ENCODE measurements at places on chromosomes 11 and 22.

- no peak for DNase-seq
Observed at GRCh38 chr11:101553891-101554292, 29.9 kb downstream of the TRPC6 start.

GRCh38 chr11:2267851-2268728, 2.3 kb downstream of the ASCL2 start:
- DNase-seq: peak; percentile 52

DNA sequence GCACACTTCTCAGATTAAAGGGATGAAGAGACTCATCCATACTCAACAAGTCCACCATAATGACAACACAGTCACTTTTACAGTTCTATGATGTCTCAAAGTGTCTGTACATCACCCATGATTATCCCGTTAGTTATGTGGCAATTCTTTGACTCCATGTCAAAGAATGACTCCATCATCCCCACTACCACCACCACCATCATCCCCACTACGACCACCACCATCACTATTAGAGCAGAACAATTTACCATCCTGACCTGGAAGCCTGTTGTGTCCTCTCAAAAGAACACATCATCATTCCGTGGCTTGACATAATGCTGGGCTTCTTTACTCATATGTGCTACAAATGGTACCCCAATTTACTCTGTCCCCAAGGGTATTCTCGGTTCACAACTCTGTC, 13.7 kb downstream of the PRR5L start:
- no peak for DNase-seq

DNA sequence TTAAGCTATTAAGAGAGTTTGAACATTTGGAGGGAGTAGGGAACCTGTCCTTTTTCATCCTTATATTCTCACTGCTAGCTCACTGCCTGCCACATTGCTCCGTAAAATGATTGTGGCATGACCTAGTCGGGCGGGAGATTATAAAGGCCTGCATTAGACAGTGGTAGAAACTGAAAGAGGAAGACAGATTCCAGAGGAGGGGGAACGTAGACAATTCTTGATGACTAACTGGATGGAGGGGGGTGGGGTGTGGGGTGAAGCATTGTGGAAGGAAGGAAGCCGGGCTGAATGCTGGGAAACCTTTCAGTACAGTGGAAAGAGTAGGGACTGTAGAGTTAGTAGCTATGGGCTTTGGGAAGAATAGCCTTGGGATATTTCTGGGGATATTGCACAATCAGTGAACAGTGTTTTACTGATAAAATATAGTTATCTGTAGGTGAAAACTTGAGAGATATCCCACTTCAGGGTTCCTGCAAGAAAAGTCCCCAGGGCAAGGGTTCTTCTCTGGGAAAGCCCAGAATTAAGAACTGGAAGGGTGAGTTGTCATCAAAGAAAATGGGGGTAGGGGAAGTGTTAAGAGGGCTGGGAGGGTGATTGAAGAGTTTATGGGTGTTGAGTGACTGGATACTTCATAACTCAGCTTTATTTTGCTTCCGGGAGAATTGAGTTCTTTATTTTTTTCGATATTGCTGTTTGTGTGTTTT, 2.1 kb downstream of the MED15 start:
- no peak for DNase-seq

DNA sequence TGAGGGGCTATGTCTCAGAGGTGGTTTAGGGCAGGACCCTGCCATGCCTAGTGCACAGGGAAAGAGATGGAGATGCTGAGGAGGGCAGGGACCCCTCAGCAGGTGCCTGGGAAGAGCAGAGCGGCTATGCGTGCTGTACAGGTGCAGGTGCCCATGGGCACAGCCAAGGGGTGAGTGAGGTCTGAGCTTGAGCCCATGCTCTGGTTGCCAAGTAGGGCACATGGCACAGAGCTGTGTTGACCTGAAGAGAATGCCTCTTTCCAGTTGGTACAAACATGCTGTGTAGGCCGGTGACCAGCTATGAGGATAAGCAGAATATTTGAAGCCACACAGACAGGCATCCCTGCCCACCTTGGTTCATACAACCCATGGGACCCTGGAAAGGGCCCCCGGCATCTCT, 65.8 kb upstream of the NECTIN1 start:
- DNase-seq: no peak

DNA sequence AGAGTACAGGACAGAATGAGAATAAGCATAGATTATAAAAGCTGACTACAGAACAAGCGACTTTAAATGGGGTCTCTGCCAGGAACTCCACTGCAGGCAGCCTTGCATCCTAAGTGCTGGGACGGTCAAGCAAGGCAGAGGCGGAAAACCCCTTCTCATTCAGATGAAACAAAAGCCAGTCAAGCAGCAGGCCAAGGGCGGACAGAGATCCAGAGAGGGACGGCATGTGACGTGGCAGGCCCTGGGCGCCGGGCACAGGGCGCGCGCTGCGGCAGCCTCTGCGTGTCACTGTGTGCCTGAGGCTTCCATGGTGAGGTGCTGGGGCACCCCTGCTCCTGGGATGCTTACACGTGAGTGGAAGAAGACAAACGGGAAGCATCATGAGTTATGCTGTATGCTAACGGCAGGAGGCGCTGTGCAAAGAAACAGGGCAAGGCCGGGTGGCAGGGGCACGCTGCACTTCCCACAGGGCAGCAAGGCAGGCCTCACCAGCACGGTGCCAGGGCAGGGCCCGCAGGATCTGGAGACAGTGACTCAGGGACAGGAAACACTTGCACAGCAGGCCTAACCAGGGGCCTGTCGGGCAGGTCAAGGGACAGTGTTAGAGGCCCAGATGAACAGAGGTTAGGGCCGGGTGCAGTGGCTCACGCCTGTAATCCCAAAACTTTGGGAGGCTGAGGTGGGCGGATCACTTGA, 6.2 kb downstream of the TOLLIP start:
- DNase-seq: peak; percentile 39

DNA sequence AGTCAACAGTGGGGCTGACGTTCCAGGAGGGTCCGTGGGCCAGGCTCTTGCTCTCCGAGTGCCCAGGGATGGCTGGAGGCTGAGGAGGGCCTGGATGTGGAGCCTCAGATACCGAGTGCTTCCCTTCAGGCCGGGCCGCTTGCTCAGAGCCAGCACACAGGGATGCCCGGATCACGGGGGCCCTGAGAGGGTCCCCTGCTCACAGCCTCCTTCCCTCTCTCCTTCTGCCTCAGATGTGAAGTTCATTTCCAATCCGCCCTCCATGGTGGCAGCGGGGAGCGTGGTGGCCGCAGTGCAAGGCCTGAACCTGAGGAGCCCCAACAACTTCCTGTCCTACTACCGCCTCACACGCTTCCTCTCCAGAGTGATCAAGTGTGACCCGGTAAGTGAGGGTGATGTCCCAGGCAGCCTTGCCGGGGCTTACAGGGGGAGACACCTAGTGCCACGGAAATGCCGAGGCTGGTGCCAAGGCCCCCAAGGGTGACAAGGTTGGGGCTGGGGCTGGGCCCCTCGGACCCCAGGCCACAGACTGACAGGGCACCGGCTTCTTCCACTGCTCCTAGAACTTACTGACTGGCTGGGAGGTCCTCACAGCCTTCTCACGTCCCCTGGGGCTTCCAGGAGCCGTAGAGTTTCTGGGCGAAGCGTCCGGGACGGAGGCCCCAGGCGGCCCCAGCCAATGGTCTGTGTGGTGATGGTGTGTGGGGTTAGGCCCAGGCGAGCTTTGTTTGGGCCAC, 7.0 kb downstream of the CCND1 start:
- peak; percentile 31 for DNase-seq

- DNase-seq: no peak
Observed at GRCh38 chr11:77069969-77070582, 3.3 kb downstream of the CAPN5 start.

GRCh38 chr11:123585206-123585605, 69.2 kb downstream of the SCN3B start:
- no peak for DNase-seq

GRCh38 chr11:68503792-68504191, 43.2 kb downstream of the PPP6R3 start:
- DNase-seq: no peak

DNA sequence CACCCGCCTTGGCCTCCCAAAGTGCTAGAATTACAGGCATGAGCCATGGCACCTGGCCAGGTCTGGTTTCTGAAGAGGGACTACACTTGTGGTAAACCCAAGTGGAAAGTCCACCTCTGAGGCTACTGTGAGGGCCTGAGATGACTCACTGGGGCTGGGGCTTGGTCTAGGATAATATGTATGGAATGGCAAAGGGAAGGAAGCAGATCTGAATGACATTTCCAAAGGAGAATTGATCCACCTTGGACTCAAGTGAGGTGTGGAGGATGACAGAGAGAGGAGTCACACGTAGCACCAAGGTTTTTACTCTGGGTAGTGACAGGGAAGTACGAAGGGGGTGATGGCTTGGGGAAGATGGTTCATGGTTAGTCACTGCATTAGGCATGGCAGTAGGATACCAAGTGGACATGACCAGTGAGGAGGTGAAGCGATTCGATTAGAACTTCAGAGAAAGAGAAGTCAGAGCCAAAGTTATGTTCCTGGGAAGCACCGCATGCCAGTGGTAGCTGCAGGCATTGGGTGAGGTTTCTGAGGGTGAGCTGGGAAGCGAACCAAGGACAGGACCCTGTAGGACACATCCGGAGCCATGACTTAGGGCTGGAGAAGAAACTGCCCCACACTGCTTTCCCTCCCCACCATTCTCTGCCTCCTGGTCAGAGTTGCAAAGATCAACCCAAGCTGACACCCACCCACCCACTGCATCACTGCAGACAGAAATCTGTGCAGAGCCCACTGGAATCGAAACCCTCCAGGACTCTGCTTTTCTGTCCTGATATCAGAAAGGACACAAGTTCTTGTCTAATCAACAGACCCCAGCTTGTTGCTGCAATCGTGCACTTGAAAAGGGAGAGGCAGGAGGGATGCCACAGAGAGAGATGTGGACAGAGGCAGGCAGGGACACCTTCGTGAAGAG, 13.0 kb upstream of the BCL9L start:
- DNase-seq: no peak

- no peak for DNase-seq
Observed at GRCh38 chr11:22555881-22556280, 69.7 kb downstream of the FANCF start.

GRCh38 chr11:11045156-11045930, 187.5 kb upstream of the ZBED5 start:
- no peak for DNase-seq

GRCh38 chr11:47350315-47350714, 2.2 kb downstream of the MYBPC3 start:
- DNase-seq: no peak
